Smooth muscle cell of trachea (primary cell): ENCODE measurements at places on chromosomes 3 and 15. TPM values are rescaled to one million over a fixed set of nuclear protein-coding genes. Genes with fewer than 3 reads are reported as not detected.

CHRNA7 gene
- total RNA-seq: under 0.01 TPM in 1 of 2 replicates, not detected in the other

RLBP1 gene
- total RNA-seq: not detected in 2 replicates

LIPC gene
- 1.3 and 1.6 TPM in 2 replicates for total RNA-seq

TMEM40 gene
- 0.15 TPM in 1 of 2 replicates, not detected in the other for total RNA-seq

ANKUB1 gene
- not detected in 2 replicates for total RNA-seq

C3orf22 gene
- not detected in 2 replicates for total RNA-seq

PARP14 gene
- total RNA-seq: 56.4 and 63.0 TPM in 2 replicates

PLAAT1 gene
- not detected in 2 replicates for total RNA-seq

ZDHHC19 gene
- not detected in 2 replicates for total RNA-seq

DGKG gene
- total RNA-seq: 0.17 and 0.87 TPM in 2 replicates

ZBBX gene
- not detected in 2 replicates for total RNA-seq

THAP10 gene
- 2.5 and 3.3 TPM in 2 replicates for total RNA-seq

MUSTN1 gene
- 0.33 TPM in 1 of 2 replicates, not detected in the other for total RNA-seq

EPHA6 gene
- total RNA-seq: not detected in 2 replicates

GPR149 gene
- not detected in 2 replicates for total RNA-seq

PARP6 gene
- 23.3 and 24.3 TPM in 2 replicates for total RNA-seq

SPTSSB gene
- 0.33 and 0.58 TPM in 2 replicates for total RNA-seq

ALPK3 gene
- total RNA-seq: 0.33 and 0.87 TPM in 2 replicates

IL5RA gene
- not detected in 2 replicates for total RNA-seq

GP5 gene
- 0.17 TPM in 1 of 2 replicates, not detected in the other for total RNA-seq

ZNF860 gene
- 0.17 and 1.0 TPM in 2 replicates for total RNA-seq

ADAMTSL3 gene
- 0.17 and 1.2 TPM in 2 replicates for total RNA-seq

LRRC34 gene
- total RNA-seq: 2.0 and 7.9 TPM in 2 replicates

SEMA3G gene
- under 0.01 and 0.15 TPM in 2 replicates for total RNA-seq

MYO5C gene
- under 0.01 and 0.58 TPM in 2 replicates for total RNA-seq

ZNF148 gene
- total RNA-seq: 35.1 and 38.9 TPM in 2 replicates

ZPLD1 gene
- not detected in 2 replicates for total RNA-seq

PCSK6 gene
- total RNA-seq: 0.15 and 0.50 TPM in 2 replicates

FMN1 gene
- 21.7 and 23.3 TPM in 2 replicates for total RNA-seq

SHC4 gene
- total RNA-seq: 2.0 and 3.0 TPM in 2 replicates
